ENCODE measurements at places on chromosomes 3 and 15.

DNA sequence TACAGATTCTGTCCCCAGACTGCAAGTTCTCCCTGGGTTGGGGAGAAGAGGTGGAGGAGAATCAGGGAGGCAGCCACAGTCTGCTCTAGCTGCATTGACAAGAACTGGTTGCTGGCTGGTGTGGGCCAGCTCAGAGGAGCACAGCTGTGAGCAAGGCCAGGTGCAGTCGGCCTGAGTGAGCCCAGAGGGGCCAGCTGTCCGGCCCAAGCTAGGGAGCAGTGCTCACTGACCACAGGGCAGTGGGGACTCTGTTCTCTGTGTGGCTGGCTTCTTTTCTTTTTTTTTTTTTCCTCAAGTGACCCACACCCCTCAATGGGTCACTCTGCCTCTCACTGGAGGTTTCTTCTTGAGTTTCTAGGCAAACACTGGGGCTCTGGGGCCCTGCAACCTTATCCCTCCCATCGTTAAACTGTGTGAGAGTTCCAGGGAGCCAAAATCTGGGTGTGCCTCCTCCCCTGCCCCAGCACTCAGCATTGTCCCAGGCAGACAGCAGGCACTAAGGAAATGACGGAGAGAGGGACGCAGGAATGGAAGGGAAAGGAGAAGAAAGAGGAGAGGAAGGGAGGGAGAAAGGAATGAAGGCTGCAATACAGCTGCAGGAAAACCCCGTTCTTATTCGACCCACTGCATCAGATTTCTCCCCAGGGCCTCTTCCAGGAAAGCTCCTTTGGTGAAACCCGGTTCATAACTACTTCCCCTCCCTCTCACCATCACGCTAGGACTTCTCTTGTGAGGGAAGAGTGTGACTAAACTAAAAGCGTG lies 37.7 kb upstream of the HES1 start:
- no peak for DNase-seq

- DNase-seq: no peak
Observed at GRCh38 chr15:92714077-92714476, 58.5 kb upstream of the FAM174B start.

GRCh38 chr3:66121318-66121717 lies 82.6 kb upstream of the MAGI1 start:
- DNase-seq: no peak

DNA sequence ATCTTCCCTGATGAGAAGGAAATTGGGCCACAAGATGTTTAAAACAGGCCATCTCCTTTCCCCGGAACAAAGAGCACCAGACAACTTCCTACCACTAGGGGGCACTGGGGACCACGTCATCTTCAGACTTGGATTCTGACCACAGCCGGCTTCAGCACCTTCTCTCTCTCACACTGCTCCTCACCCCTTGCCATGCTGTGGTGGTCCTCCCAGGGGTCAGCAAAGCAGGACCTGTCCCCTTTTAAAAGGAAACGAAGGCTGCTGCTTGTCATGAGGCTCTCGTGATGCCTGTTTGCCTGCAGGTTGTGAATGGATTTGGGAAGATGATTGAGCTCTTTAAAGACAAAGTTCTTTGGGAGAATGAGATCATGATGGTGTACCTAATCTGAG lies 16.2 kb downstream of the RFT1 start:
- DNase-seq: peak; percentile 60

DNA sequence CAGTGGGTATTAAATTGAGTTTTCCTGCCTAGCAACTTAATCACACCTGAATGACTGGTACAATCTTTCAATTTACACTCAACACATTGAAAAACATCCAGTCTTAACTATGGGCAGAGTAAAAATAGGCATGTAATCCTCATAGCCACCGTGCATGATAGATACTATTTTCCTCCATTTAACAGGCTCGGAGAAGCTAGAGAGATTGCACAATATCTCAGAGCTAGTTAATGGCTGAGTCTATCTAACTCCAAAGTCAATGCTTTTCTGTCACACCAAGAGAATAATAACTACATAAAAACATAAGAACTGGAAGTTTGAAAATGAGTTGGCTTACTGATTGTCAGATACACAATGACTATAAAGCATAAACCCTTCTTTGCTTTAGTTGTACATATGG lies 36.8 kb downstream of the LSAMP start:
- DNase-seq: no peak

Measured in stimulated activated CD4-positive, alpha-beta T cell treated with anti-CD3 and anti-CD28 coated beads, Interleukin-12 subunit alpha, Interleukin-12 subunit beta, amount 100 ng/mL, for 24 hours (primary cell).